ENCODE measurements at places on chromosomes 16 and 17.

GRCh38 chr16:11060842-11061241 lies 116.5 kb downstream of the CLEC16A start:
- DNase-seq, result no peak

DNA sequence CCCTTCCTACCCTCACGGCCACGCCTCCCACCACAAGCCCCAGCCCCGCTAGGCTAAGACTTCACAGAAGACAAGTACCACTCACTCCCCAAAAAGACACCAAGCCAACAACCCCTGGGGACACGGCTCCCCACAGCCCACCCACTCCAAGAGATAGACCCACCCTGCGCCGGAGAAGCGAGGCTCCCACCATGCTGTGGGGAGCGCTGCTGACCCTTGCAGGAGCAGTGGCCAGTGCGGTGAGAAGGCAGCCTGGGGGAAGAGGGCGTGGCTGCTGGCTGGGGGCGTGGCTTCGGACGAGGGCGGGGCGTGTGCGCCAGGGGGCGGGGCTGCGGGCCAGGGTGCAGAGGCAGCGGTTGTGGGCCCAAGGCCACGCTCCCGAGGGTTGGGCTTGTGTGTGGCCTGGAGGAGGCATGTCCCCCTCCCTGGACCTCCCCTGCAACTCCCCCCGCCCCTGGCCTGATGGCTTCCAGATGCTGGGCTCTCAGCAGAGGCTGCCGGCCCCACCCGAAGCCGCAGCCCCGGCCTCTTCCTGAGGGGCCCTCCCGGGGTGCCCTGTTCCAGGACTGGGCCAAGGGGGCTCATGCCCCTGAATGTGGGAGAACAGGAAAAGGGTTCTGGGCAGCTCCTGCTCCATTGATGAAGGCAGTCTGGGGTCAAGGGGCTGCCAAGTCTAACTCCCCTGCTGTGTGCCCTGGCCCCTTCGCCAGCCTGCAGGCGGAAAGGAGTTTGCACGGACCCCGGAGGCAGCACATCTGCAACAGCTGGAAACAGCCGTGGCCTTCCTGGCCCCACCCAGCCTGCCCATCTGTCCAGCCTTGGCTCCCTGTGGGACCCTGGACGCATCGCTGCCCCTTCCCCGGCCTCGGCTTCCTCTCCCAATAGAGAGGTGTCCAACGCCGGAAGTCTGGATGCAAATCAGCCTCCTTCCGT lies 9.1 kb downstream of the TFAP4 start:
- DNase-seq, result no peak

DNA sequence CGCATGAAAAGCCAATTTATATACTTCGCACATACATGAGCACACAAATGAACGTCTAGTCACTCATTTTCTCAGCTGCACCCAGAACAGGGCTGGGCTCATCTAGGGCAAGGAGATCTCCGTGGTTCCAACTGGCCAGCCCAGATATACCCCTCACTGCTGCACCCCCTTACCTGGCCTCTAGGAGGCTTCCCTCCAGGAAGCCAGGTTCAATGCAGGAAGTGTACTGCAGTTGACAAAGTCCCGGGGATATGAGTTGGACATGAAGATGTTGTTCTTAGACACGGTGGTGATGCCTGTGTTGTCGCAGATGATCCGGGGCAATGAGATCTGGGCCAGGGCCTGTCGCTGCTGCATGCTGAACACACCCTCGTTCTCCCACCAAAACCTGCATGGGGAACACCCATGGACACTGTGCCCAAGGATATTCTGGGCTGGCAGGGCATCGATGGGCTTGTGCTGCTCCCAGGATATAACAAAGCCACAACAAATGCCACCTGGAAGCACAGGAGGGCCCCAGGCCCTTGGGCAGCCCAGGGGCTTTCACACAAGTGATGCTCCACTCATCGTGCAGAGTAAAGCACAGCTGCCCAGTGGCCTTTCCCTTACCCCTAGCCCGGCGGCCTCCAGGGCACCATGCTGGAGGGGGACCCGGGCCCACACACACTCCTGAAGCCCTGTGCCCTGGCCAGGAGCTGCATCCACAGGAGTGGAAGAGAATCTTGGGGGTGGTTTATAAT lies 10.1 kb downstream of the MPO start:
- DNase-seq, result no peak

DNA sequence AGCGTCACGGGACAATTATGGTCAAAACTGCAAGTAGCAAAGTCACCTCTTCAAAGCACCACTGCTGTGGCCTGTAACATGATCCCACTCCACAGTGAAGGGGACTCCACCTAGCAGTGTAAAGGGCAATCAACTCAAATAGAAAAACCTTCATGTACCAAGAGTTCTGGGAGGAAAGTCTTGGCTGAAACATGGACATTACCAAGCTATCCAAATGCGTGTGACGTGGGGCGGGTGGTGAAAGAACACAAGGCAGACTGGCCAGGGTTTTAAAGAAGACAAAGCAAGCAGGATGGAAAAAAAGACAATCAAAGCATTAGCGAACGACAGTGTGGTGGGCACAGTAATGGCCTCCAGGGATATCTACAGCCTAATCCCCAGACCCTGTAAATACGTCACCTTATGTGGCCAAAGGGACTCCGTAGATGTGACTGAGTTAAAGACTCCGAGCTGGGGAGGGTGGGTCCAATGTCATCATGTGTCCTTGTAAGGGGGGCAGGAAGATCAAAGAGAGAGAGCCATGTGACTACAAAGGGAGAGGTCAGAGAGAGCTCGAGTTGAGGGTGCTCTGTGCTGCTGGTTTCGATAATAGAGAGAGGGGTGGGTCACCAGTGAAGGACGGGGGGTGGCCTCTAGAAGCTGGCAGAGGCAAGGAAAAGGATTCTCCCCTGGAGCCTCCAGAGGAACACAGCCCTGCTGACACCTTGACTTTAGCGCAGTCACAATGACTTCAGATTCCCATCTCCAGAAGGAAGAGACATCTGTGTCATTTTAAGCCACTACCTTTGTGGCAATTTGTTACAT lies 6.0 kb downstream of the HSDL1 start:
- no peak for DNase-seq

GRCh38 chr16:27824006-27824405 lies 239.5 kb downstream of the GSG1L start:
- DNase-seq, result no peak

GRCh38 chr17:6479622-6480302 lies 35.5 kb downstream of the PIMREG start:
- DNase-seq, result no peak

DNA sequence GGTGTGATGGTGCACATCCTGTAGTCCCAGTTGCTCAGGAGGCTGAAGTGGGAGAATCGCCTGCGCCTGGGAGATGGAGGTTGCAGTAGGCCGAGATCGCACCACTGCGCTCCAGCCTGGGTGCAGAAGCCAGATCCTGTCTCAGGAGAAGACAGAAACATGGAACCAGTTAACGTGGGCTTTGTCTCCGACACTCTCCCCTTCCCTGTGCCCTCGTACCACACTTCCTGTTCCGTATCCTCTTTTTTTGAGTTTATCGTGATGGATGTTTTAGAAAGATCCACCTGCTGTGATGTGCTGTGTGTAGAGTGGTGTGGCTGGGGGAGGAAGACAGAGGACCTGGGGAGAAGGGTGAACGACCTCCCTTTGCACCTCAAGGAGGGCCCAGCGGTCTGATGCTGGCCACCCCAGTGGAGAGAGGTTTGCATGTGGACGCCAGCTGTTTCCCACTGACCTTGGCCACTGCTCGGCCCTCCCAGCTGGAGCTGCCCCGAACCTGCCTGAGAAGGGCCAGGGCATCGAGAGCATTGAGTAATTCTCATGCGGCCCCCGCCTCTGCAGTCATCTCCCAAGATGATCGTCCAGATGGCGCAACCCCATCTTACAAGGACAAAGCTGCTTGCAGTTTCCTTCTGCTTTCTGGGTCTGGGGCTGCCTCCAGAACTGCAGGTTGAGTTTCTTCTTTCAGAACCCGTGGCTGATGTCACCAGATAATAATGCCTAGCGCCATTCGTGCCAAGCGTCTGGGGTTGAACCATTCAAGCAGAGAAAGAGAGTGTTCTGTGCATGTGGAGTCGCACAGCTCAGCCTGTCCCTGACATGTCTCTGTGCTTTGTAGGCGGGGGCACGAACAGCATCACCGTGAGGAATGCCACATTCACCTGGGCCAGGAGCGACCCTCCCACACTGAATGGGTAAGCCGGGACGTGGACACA lies 126.3 kb downstream of the ABCC1 start:
- peak; percentile 4 for DNase-seq

DNA sequence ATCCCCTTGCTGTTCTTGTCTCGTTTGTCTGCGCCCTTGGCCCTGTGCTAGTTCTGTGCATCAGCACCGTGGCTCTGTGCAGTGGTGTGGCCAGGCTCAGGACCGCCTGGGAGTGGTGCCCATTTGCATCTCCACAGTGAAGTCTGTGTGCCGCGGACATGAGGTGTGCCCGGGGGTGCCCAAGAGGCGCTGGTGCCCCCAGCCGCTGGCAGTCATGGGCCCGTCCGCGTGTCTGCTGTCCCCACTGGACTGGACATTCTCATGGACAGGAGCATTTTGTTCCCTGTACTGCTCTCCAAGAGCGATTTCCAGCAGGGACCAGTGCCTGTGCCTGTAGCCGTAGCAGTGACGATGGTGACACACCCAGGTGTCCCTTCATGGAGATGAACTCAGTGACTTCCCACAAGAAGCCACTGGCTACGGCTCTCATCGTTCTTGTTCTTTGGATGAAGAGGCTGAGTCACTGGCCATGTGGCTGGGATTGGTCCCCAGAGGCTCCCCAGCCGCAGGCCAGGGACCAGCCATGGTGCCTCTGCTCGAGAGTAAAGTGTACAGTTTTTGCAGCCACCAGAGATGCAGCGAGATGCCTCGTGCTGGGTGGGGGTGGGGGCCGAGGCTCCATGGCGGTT lies 13.0 kb upstream of the MC1R start:
- no peak for DNase-seq

- DNase-seq, result peak; percentile 81
These were observed 22.1 kb downstream of the COX4I1 start for GRCh38 chr16:85821390-85822135.

DNA sequence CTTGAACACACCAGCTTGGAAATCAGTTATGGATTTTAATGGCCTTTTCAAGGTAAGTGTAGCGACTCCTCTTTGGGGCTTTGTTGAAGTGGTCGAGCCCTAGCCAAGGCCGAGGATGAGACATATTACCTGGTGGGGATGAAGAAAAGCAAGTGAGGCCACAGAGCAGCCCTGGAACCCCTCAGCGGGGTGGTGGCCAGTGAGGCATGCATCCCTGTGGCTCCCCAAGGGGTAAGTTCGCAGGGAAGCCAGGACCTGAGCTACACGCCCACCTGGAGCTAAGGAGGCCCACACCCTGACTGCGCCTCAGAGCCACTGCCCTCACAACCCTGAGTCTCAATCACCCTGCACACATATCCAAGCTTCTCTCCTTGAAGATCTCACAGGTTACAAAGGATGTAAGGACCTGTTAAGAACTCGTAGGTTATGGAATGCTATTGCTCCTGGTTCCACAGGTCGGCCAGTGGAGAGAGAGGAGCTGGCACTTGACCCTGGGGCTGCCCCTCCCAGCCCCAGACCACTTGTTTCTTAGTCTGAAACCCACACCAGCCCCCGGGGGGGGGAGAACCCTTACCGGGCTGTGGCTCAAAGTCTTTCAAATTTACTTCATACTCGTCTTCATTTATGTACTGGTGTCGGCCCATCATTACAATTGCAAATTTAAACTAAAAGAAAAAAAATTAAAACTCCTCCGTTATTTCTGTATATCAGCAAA lies 12.0 kb downstream of the LITAFD start:
- DNase-seq, result no peak

DNA sequence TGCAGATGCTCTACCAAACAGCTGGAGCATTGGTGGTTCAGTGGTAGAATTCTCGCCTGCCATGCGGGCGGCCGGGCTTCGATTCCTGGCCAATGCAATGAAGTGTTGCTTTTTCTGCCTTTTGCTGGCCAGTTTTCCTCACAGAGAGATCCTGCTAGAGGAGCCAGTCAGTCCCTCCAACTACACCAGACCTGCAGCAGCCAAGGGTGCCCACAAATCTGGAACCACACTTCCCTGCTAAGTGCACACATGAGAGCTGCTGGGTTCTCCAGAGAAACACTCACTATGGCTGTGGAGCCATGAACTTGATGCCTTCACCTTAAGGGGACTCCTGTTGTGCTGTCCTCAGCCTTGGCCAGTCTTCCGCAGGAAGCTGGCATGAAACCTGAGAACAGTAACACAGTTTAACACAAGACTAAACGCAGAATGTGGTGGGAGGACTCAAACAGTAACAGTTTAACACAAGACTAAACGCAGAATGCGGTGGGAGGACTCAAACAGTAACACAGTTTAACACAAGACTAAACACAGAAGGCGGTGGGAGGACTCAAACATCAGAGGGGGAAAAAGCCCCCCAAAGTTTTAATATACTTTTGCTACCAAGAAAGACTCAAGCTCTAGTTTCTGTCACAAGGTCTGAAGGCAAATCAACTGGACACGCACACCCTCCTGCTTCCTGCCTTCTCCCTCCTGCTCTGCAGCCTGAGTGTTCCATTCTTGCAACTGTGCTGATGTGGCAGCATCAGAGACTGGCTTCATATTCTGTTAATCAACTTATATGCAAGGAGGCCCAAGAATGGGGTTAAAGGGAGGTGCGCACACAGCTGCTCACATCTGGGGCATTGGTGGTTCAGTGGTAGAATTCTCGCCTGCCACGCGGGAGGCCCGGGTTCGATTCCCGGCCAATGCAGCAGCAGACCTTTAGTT lies 12.0 kb downstream of the VAC14 start:
- DNase-seq, result no peak

DNA sequence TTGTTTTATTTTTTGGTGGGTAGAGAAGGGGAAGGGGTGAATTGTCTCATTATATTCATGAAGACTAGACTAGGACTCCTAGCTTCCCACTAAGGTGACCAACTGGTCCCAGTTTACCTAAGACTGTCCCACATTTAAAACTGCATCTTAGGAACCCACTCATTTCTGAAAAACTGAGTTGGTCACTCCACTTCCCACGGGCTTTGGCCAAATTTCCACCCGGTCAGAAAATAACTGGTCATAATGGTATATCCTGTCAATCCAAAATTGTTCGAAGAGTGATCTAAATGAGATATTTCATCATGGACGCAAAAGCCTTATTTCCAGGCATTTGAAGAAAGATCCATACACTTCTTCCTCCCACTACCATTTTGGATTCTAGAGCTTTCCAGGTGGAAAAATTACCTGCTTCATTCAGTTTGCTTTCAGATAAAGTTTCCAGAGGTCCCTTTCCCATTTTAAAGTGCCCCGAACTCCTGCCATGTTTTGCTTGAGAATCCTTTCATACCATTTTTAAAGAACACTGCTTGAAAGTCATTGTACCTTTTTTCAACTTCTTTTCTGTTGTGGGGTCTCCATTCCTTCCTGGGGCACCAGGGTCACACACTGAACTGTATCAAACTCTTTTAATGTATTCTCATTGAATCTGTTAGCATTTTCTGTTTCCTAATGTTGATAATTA lies 21.8 kb upstream of the ZFHX3 start:
- DNase-seq, result no peak

DNA sequence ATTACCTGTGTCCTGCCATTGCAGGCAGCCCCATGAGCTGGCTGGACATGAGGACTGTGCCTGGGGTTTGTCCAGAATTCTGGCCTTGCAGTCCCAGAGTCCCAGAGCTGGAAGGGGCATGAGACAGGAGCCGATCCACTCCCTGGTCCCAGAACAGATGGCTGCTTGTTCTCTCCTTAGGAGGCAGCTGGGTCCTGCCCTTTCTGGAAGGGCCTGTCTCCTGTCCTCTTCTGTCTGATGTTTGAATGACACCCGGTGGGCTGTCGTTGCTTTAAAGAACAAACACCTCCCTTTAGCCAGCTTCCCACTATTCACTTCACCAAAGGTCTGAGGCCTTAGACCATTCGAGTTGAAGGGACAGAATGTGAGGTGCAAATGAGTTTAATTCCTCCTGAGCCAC lies 63.8 kb downstream of the RAP1GAP2 start:
- DNase-seq, result no peak

Measured in CD4-positive, alpha-beta T cell treated with Interleukin-1 beta for 1 hour (primary cell).